Thoracic aorta endothelial cell (primary cell): ENCODE measurements at places on chromosomes 4 and X. TPM values are rescaled to one million over a fixed set of nuclear protein-coding genes. Genes with fewer than 3 reads are reported as not detected.

MYL5 gene
- total RNA-seq, result 6.7 and 7.6 TPM in 2 replicates

TLR6 gene
- 5.3 and 6.0 TPM in 2 replicates for total RNA-seq

SHOX gene
- total RNA-seq, result not detected in 2 replicates

ZNF182 gene
- total RNA-seq, result 4.1 and 4.5 TPM in 2 replicates

UGT2B7 gene
- not detected in 2 replicates for total RNA-seq

CCDC158 gene
- not detected in 2 replicates for total RNA-seq

ITGB1BP2 gene
- 3.5 and 4.9 TPM in 2 replicates for total RNA-seq
